ENCODE measurements at places on chromosomes 13 and 19. TPM values are rescaled to one million over a fixed set of nuclear protein-coding genes. Genes with fewer than 3 reads are reported as not detected.

The NKG7 gene
- not detected for total RNA-seq

DNA sequence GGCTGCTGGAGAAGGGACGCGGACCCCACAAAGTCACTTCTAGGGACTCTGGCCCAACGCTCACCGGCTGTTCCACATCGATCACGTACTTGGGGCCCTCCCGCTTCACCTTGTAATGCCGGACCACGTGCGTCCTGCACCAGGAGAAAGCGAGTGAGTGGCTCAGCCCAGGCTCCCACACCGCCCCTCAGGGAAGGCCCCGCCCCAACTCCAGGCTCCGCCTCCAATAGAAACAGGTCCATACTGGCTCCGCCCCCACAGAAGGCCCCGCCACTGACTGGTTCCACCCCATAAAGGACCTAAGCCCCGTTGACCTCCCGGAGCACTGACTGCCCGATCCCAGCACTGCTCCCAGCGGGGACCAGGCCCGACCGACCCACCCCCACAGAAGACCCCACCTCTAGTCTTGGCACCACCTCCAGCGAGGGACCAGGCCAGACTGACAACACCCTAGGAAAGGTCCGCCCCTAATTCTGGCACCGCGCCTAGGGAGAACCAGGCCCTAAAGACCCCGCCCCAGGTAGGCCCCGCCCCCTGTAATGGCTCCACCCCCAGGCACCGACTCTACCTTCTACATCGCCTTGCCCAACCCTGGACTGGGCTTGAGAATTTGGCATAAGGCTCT, 11.3 kb downstream of the STAP2 start:
- peak; percentile 25 for DNase-seq

The OVOL3 gene
- total RNA-seq = not detected

The PRKD2 gene
- total RNA-seq = 18.8 TPM

DNA sequence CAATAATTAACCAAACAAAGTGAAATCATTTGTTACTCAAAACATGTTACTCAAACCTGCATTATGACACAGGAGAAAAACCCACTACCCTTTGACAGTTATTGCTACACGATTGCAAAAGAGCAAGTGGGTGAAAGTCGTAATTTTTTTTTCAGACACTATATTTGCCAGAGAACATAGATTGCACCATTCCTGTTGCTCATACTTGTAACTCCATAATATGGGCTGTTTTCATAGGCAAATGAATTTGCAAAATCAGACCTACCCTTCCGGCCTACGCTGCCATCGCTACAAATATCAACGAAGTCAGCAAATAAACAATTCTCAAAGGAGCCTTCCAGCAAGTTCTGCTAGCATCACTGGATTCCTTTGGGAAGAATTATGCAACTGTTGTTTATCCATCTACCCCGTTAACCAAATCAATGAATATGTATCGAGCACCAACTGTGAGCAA, 396.5 kb downstream of the IRS2 start:
- no peak for DNase-seq

GRCh38 chr13:51035978-51036377, 75.1 kb downstream of the C13orf42 start:
- DNase-seq = no peak

The ICAM1 gene
- total RNA-seq = 0.22 TPM

The CD177 gene
- total RNA-seq = 0.78 TPM

The GRIK5 gene
- 0.76 TPM for total RNA-seq

The CADM4 gene
- 78.5 TPM for total RNA-seq

DNA sequence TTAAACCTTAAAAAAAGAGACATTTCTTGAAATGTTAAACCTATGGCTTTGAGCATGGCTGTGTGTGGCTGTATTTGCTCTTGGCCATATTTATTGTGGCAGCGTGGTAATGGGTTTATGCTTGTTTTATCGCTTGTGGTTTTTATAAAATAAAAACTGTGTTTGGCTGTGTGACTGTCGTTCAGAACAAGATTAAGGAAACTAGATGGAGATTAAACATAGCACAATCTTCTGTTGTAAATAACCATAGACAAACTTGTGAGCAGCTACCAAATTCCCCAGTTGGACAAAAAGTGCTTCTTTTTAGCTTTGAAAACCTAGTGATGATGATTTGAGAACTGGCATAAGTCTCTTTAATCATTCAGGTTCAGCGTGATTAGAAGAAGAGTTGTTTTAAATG, 191.0 kb downstream of the GGACT start:
- no peak for DNase-seq

The DACH1 gene
- not detected for total RNA-seq

The MYPOP gene
- 0.48 TPM for total RNA-seq

The A1BG gene
- 10.7 TPM for total RNA-seq

The LIM2 gene
- not detected for total RNA-seq

DNA sequence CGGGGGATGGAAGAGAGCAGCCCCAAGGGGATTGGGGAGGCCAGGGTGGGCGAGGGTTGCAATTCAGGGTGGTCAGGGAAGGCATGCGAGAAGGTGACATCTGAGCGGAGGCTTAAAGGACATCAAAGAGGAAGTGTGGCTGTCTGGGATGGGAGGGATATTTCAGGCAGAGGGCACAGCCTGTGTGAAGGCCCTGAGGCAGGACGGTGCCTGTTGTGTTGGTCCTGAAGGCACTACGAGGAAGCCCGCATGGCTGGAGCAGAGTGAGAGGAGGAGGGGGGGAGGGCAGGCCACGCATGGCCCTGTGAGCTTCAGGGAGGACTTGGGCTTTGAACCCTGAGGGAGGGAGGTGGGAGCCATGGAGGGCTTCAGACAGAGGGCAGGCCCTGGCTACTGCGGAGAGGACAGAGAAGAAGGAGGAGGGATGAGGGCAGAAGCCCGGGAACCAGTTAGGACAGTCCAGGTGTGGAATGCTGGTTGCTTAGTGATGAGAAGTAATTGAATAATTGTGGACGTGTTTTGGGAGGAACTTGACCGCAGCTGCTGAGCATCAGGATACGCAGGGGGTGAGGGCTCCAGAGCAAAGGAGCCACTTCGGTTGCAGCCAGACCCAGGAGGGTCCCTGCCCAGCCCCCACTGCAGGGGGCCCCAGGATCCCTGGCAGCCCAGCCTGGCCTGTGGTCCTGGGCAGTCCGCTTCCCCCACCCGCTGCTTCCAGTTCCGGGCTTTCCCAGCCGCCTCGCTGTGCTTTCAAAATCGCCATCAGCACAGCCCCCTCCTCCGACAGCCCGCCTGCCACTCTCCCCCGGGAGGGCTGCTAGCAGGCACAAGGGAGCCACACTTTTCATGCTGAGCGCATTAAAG, 6.2 kb downstream of the TLE6 start:
- DNase-seq = peak; percentile 69

The ZNF415 gene
- total RNA-seq = not detected

GRCh38 chr19:34953092-34953491, 10.9 kb downstream of the ZNF792 start:
- no peak for DNase-seq

- DNase-seq = peak; percentile 74
Measured at GRCh38 chr19:3818466-3818865, 32.3 kb upstream of the MATK start.

DNA sequence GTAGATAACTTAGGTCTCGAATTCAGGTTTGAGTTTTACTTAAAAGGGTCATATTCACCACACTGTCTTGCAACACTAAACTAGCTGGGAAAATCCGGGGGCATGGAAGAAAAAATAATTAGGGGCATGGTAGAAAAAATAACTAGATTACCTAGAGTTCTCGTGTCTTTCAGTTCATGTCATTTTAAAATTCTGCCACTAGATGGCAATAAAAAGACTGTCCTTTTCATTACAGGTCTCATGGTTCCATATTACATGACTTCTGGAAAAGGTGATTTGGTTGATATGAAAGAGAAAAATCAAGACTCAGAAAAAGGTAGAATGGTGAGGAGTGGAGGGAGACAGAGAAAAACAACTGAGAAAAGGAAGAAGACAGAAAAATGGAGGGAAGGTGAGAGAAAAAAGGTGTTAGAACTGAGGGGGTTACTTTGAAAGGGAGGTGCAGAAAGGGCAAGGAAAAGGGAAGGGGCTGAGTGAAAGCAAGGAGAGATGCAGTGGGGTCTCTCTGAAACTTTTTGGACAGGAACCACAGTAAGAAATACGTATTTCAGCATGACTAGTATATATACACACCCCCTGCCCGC, 299.0 kb downstream of the KLF12 start:
- DNase-seq = peak; percentile 42

The PEG3 gene
- not detected for total RNA-seq

The ARHGEF1 gene
- 108 TPM for total RNA-seq

DNA sequence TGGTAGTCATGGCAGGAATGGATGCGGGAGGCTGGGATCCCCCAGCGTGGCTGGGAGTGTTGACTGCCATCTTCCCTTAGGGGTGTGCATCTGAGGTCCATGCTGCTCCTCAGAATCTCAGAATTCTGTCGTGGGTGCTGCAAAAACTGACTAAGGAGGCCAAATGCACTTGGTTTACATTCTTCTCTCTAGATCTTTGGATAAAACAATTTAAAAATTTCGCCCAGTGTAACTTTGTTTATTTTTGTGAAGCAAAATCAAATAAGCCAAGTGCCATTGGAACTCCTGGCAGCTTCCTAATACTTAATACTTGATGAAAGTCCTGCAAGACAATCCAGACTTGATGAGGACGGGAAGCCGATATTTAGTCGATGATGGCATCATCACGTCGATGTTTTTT, 27.8 kb upstream of the TM9SF2 start:
- no peak for DNase-seq

DNA sequence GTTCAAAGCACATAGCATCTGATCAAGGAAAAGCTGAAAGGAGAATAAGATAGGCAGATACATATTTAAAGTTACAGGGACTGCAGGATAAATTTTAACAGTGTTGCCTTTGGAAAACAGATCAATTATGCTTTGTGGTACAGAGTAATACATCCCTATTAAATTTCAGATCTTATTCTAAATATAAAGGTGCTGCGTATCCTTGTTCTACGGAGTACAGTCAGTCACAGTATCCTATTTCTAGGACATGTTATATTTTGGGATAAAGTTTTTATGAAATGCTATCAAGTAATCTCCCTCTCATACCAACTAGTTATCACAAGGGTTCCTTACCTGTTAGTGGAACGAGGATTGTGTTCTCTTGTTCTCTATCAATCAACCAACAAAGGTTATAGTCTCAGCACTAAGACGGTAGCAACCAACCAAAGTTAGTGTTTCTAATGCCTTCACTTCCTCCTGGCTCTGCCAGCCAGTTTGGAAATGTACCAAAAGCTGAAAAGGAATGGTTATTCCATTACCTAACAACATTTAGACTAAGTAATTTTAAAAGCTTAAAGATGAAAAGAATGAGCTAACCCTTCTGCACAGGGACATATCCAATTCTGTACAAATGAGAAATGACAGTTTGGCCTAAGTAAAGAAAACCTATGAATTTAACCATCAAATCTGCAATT, 35.2 kb downstream of the TSC22D1 start:
- DNase-seq = no peak

DNA sequence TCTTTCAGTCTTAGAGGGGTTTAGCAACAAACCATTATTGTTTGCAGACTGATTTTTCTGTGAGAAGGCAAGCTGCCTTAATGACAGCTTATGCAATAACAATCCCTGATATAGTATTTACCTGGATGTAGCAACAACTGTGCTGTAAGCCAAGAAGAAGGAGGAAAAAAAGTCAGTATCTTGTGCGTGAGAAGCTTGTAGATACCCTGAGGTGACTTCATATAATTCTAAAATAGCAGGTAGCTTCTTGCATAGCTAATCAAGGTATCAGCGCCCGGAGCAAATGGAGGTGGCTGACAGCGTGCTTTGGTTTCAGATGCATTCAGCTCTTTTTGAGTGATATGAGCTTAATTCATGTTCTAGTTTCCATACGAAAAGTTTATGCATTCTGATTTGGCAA, 309.8 kb downstream of the KLF5 start:
- no peak for DNase-seq

The CYSLTR2 gene
- total RNA-seq = not detected

- no peak for DNase-seq
Measured at GRCh38 chr13:87894059-87894458, 222.9 kb downstream of the SLITRK5 start.

The EEF1AKMT1 gene
- total RNA-seq = 10.7 TPM

- no peak for DNase-seq
Measured at GRCh38 chr13:94431987-94432386, 47.5 kb downstream of the DCT start.

DNA sequence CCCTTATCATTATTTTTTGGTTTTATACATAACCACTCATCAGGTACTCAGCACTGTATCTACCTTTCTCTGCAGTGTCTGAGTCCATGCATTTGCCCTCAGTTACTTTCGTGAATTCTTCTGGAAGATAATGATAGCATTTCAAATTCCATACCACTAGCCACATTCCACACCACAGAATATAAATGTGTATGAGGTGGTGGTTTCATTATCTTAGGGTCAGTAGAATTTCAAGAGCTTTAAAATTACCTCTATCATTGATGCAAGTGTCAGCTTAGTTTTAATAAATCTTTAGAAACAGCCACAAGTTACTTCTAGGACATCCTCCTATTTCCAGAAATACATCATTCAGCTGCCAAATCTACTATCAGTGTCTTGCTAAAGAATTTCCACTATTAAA, 1578.3 kb downstream of the OLFM4 start:
- no peak for DNase-seq

DNA sequence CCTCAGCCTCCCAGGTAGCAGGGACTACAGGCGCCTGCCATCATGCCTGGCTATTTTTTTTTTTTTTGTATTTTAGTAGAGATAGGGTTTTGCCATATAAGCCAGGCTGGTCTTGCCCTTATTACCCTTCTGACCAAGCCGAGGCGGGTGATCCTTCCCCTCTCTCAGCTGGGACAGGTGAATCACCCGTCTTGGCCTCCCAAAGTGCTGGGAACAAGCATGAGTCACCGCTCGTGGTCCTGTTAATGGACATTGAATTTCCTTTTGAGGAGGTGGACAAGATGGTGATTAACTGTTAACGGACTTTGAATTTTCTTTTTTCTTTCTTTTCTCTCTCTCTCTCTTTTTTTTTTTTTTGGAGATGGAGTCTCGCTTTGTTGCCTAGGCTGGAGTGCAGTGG, 10.6 kb downstream of the CD70 start:
- peak; percentile 98 for DNase-seq

The RUBCNL gene
- 0.29 TPM for total RNA-seq

GRCh38 chr13:93336728-93337127, 110.1 kb downstream of the GPC6 start:
- no peak for DNase-seq

The BORA gene
- 18.1 TPM for total RNA-seq

- DNase-seq = no peak
Measured at GRCh38 chr13:25371158-25371874, 458 bp upstream of the ATP8A2 start.

DNA sequence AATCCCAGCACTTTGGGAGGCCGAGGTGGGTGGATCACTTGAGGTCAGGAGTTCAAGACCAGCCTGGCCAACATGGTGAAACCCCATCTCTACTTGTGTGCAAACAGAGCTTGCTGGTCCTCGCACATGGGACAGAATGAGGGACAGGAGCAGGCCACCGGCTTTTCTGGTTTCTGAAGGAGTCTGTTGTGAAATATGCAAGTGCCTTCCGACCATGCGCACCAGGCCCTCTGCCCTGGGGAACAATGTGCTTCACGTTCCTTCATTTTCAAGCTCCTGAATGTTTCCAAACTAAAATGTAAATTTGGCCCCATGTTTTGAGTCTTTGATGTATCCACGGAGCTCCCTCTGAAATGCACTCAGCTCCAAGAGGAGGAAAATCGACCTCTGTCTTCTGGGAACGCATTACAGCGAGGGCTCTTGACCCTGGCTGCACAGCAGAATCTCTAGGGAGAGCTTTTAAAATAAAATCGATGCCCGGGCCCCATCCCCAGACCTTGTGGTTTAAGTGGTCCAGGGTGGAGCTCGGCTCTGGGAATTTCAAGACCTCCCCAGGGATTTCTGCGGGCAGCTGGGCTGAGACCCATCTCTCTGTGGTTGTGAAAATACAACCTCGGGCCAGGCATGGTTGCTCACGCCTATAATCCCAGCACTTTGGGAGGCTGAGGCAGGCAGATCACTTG, 9.3 kb upstream of the ACP4 start:
- no peak for DNase-seq

- no peak for DNase-seq
Measured at GRCh38 chr19:14474827-14475226, 327 bp downstream of the PTGER1 start.
